Stimulated activated CD8-positive, alpha-beta memory T cell treated with anti-CD3 and anti-CD28 coated beads, Interleukin-4, amount 100 ng/mL, for 4 hours (primary cell): ENCODE measurements at places on chromosomes 2 and 18.

GRCh38 chr18:26356045-26356785 is 130.0 kb downstream of the TAF4B start:
- DNase-seq = no peak

DNA sequence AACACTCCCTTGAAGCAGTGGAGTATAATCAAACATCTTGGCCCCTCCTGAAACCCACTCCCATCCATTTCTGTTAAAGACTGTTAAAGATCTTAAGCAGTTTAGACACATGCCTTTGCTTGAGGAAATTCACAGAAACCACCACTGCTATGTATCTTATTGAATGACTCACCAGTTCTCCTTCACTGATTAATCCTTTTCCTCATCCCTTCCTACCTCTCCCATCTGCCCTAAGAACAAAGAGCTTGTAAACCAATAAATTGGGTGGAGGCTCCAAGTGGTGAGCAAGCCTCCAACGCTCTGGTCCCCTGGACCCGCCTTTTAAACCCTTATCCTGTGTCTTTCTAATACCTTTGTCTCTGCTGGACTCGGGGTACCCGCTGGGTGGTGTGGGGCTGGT is 746.1 kb downstream of the LRP1B start:
- no peak for DNase-seq

DNA sequence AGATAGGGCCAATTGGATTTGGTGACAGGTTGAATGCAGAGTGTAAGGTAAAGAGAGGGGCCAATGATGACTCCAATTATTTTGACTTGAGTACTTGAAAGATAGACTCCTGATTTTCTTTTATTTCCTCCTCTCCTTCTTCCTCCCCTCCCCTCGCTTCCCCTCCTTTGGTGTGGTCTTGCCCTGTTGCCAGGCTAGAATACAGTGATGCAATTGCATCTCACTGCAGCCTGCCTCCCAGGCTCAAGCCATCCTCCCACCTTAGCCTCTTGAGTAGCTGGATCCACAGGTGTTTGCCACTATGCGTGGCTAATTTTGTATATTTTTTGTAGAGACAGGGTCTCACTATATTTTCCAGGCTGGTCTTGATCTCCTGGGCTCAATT is 2.3 kb downstream of the DGUOK start:
- DNase-seq = no peak

- DNase-seq = no peak
Observed at GRCh38 chr2:157194844-157195243, 62.7 kb upstream of the GALNT5 start.

- no peak for DNase-seq
Observed at GRCh38 chr18:72114801-72115594, 429.1 kb downstream of the CBLN2 start.

DNA sequence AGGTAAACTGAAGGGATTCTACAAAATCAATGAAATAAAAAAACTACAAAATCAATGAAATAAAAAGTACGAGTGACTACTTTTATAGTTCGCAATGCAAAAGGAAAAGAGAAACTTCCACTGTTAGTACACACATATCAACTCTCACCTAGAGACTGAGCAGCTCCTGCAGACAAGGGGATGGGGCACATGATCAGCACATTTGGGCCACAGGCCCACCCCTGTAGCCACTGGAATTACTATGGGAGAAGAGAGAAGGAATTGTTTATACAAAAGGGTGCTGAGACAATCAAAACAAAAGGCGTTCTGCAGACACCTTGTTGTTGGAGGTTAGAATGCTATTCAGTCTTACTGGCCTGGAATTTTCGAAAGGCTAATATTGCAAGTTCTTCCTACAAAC is 34.7 kb upstream of the CD226 start:
- DNase-seq = no peak

DNA sequence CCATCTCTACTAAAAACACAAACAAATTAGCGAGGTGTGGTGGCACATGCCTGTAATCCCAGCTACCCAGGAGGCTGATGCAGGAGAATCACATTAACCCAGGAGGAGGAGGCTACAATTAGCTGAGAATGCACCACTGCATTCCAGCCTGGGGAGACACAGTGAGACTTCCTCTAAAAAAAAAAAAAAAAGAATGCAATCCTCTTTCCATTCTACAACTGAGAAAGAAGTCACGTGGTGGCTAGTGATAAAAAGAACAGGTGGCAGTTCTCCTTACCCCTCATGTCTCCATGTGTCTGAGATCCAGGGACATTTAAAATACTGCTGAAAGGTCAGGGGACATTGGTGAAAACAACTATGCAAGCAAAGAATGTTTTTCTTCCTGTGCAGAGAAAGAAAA is 24.4 kb upstream of the GPR39 start:
- DNase-seq = no peak

DNA sequence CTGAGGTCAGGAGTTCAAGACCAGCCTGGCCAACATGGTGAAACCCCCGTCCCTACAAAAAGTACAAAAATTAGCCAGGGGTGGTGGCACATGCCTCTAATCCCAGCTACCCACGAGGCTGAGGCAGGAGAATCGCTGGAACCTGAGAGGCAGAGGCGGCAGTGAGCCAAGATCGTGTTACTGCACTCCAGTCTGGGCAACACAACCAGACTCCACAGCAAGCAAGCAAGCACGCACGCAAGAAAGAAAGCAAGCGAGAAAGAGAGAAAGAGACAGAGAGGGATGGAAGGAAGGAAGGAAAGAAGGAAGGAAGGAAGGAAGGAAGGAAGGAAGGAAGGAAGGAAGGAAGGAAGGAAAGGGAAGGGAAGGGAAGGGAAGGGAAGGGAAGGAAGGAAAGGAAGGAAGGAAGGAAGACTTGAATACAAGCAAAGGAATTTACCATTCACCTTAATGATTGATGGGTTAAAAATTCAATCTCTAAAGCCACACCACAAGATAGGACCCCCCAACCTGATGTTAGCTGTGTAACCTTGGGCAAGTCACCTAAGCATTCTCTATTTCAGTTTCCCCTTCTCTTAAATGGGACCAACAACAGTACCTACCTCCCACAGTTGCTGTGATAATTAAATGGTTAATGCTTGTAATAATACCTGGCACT is 181.7 kb downstream of the ATAD2B start:
- DNase-seq = no peak

GRCh38 chr2:128323555-128323931 is 4.9 kb upstream of the HS6ST1 start:
- no peak for DNase-seq

- DNase-seq = no peak
Observed at GRCh38 chr2:188130317-188130716, 161.4 kb upstream of the GULP1 start.

DNA sequence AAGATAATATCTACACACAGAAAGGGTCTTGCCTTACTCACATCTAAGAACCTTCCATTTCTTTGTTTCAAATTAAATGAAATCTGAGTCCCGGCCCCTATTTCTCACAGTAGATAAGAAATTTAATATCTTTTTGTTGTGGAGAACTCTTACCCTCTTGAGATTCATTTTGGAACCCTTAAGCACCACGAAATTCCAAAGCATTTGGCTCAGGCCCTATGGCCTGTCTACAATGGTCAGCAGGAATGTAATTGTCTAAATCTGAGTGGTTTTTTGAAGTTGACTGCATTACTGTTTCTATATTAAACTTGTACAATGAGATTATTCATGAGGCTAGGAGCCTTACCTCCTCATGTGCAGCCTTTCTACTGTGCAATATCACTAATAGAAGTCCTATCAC is 723.3 kb downstream of the TSN start:
- DNase-seq = no peak

DNA sequence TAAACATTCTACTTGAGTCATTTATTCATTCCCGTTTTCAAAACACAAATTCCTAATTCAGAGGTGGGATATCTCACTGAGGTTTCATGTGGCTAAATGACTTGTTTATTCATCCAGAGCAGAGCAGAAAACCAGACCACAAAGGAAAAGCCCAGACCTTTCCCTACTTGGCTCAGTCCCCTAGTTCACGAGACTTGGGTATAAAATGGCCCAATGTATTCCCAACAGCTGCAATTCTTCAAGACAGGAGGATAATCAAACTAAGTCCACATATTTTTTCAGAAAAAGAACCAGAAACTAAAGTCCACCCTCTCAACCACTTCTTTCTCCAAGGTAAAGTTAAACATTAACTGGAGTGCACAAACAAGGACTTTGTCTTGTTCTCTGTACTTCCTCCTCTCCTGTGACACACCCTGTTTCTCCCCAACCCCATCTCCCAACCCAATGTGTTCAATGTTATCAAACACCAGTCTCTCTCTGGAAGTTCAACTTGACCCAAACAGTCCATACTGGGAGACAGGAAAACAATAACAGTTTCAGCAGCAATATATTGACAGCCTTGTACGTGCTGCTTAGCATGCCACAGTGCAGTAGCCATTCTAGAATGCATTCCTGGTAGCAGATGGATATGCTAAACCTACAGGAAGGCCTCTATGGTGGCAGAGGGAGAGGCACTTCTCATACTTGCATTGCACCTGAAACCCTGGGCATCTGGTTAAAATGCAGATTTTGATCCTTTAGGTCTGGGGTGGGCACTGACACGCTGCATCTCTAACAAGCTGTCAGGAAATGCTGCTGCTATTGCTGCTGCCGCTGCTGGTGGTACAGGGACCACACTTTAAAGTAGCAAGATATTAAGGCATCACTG is 110.7 kb downstream of the INO80D start:
- no peak for DNase-seq
